H1 (cell line): ENCODE measurements at places on chromosomes 7 and 10. TPM values are rescaled to one million over a fixed set of nuclear protein-coding genes. Genes with fewer than 3 reads are reported as not detected.

- no peaks in the 10 kb centered on the region for H3K4me1 ChIP-seq
- H3K36me3 ChIP-seq: no peaks in the 10 kb centered on the region
- H3K27ac ChIP-seq: no peak overlapping the region
- no peak overlapping the region for H3K4me3 ChIP-seq
- H3K27me3 ChIP-seq: no peaks in the 10 kb centered on the region; the same call in 1 of the 2 replicates
These were observed 84.7 kb upstream of the TMEM168 start for GRCh38 chr7:112874909-112875308.

GRCh38 chr10:124344931-124345330, 73.8 kb downstream of the OAT start:
- no peak overlapping the region for H3K4me3 ChIP-seq
- no peaks in the 10 kb centered on the region for H3K36me3 ChIP-seq
- H3K27me3 ChIP-seq: no peaks in the 10 kb centered on the region
- H3K27ac ChIP-seq: no peak overlapping the region
- H3K4me1 ChIP-seq: no peaks in the 10 kb centered on the region
- DNase-seq: no peak

DNA sequence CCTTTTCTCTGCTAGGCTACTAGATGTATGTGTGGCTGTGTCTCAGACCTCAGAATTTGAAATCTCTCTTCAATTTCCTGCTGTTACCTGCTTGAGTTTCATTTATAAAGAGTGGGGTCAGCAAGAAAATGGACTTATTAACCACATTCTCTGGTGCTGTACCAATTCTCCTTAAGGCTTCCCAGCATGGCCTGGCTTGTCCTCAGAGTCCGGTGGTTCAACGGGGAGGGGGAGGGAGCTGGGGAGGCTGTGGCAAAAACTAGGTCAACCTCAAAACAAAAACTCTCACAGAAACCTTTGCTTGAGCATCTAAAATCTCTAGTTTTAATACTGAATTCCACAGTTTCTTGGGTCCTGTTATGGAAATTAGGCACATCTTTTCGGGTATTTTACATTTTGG, 389.1 kb upstream of the COBL start:
- DNase-seq: no peak
- H3K4me3 ChIP-seq: no peak overlapping the region
- no peaks in the 10 kb centered on the region for H3K27me3 ChIP-seq
- H3K27ac ChIP-seq: no peak overlapping the region

KCTD7 gene
- total RNA-seq: 7.7 and 8.6 TPM in 2 replicates

AVPI1 gene
- 7.8 and 9.0 TPM in 2 replicates for total RNA-seq

SPDYE2 gene
- total RNA-seq: not detected in 2 replicates
